Left cardiac atrium (tissue), 4 donors: ENCODE measurements at places on chromosomes 2 and 18. TPM values are rescaled to one million over a fixed set of nuclear protein-coding genes. Genes with fewer than 3 reads are reported as not detected.

RNF25 gene
- 13.6 TPM for total RNA-seq

DNA sequence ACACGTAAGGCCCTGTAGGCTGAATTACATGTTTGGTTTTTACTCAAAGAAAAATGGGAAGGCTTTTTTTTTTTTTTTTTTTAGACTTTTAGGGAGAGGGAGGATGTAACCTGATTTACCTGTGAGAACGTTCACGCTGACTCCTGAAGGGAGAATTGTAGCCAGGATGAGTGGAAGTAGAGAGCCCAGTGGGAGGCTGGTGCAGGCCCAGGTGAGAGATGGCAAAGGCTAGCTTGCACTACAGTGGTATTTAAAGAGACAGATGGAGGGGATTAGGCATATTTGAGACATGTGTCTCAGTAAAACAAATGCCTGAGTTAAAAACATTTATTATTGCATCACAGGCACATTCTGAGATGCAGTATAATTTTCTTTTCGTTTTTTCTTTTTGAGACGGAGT, 107.9 kb downstream of the CCDC85A start:
- DNase-seq: no peak

DNA sequence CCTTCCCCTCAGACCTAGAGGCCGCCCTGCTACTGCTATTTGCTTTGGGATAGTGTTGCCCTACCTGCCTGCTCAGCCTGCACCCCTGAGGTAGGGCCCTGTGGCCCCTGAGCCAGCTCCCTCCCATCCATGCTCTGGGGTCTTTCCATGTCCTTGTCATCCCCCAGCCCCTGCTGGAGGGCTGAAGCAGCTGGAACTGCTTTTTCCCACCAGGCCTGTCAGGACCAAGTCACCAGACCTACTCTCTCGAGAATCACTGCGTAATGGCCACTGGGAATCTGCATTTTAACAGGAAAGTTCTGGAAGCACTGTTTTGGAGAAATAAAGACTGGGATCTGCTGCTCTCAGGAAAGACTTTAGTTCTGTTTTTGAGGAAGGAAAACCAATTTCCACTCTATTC, 20.2 kb upstream of the SLC35F6 start:
- DNase-seq: no peak

DNA sequence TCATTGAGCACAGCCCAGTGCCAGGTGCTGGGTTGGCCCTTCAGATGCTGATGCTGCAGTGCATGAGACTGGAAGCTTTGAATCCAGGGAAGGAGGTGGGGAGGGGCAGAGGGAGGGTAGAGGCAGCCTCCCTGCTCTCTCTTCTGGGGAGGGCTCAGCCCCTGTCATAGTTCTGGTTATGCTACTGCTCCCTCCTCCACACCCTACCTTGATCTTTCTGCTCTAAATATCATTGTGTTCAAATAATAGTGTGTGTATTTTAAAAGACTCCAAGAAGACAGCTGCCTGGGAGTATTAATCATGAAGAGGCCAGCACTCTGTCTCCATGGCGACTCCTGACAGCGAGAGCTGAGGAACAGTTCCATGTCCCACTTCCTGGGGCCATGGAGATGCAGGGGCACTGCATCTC, 3.8 kb upstream of the EGR4 start:
- no peak for DNase-seq

BMP10 gene
- total RNA-seq: 0.27 TPM

DNA sequence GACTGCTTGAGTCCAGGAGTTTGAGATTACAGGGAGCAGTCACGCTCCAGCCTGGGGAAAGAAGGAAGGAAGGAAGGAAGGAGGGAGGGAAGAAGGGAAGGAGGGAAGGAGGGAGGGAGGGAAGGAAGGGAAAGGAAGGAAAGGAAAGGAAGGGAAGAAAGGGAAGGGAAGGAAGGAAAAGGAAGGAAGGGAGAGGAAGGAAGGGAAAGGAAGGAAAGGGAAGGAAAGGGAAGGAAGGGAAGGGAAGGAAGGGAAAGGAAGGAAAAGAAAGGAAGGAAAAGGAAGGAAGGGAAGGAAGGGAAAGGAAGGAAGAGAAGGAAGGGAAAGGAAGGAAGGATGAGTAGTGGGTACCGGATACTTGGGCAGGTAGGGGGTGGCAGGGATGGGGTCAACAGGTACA, 32.3 kb downstream of the GPR155 start:
- no peak for DNase-seq

SKA1 gene
- 0.21 TPM for total RNA-seq

GRCh38 chr2:47187069-47187468, 32.0 kb upstream of the STPG4 start:
- no peak for DNase-seq

DNA sequence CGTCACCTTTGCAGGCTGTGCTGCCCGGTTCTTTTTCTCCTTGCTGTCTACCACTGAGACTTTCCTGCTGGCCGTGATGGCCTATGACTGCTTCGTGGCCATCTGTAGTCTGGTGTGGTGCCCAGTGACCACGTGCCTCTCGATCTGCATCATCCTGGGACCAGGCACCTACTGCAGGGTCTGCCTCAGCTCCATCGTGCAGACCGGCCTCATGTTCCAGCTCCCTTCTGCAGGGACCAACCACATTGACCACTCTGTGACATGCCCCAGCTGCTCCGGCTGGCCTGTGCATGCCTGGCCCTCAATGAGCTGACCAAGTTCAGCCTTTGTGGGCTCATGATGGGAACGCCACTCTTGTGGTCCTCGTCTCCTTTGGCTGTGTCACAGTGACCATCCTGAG, 26.7 kb downstream of the COPS9 start:
- DNase-seq: no peak

DNA sequence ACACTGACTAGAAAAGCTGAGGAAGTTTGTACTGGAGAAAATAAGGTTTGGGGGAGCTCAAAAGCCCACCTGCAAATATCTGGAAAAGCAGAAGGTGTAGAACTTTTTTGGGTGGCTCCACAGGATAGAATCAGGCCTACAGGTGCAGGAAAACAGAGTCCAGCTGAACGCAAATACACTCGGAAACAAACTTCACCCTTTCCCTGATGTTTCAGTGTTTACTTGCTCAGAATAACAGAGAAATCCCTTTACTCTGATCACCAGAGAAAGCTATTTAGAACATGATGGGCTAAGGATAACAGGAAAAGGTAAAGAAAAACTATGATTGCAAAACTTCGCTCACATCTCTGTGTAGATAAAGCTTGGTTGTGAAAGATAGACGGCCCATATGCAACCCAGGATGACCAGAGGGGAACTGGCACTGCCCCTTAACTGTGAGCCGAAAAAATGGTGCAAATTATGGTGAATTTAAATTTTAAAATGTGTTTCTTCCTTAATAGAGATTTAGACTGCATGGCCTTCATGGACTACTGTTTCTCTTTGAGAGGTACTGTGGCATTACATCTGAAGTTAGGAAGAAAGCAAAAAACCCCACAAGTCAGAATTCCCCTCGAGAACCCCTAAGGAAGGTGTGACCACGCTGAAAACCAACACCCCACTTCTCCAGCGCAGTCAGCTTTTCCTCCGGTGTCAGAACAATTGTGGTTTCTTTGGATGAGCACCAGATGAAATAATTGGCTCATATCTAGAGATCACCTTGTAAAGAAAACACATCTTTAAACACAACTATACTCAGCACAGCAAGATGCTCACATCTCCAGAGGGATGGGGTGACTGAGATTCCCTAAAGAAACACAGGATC, 84.5 kb upstream of the TMEM247 start:
- DNase-seq: no peak

DNA sequence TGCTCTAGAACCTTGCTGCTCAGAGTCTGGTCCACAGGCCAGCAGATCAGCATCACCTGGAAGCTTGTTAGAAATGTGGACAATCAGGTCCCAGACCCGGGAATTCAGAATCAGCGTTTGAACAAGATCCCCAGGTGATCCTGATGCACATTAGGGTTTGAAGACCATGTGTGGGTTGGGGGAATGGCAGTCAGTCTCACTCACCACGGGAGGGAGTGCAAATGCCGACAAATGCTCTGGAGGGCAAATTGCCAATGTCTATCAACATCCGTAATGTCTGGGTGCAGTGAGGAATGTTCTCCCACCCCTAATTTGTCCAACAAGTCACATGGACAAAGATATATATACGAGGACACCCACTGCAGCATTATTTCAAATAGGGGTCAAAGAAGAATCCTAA, 34.5 kb downstream of the INPP5D start:
- no peak for DNase-seq

EPC2 gene
- total RNA-seq: 19.1 TPM

DNA sequence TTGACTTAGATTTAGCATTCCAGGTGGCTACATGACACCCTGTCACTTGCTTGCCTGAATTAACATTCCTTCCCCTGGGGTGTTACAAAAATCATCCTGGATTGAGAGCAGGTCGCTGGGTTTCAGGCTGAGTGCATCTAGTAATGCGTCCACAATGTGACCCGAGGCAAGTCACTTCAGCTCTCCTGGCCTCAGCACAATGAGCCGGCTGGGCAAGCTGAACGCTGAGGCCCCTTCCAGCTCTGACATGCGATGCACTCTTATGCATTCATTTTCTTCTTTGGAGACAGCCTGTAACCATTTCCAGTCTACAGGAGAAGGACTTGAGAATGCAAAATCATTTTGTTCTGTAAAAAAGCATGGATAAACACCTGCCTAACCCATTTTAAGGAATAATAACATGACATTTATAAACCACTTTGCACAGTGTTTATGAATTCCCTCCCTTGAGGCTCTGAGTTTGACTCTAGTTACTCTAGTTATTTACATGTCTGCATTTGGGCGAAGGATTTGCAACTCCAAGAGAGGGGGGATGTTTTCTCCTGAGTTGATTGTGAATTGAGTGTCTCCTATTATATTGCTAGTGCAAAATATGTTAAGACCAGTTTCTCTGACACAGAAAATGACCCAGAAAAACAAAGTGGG, 63.0 kb upstream of the CPO start:
- DNase-seq: no peak

GRCh38 chr2:118993392-118993752, 51.4 kb downstream of the MARCO start:
- no peak for DNase-seq

- DNase-seq: no peak
Observed at GRCh38 chr2:128402911-128403670, 84.4 kb upstream of the HS6ST1 start.

- no peak for DNase-seq
Observed at GRCh38 chr2:104431701-104432121, 422.2 kb upstream of the POU3F3 start.

CGREF1 gene
- 5.9 TPM for total RNA-seq

HOXD13 gene
- not detected for total RNA-seq

GKN1 gene
- total RNA-seq: not detected

GRCh38 chr18:76977684-76978232, 154.8 kb downstream of the MBP start:
- no peak for DNase-seq

RTN4 gene
- total RNA-seq: 251 TPM

CHST9 gene
- 0.44 TPM for total RNA-seq

GRCh38 chr2:11559066-11559785, 25.4 kb downstream of the GREB1 start:
- no peak for DNase-seq

GCKR gene
- total RNA-seq: 1.1 TPM

RNU2-63P gene
- not detected for total RNA-seq

PLGLB2 gene
- not detected for total RNA-seq

POMC gene
- total RNA-seq: 5.3 TPM

GRCh38 chr2:102783506-102784183, 21.8 kb downstream of the TMEM182 start:
- DNase-seq: no peak

- no peak for DNase-seq
Observed at GRCh38 chr2:139365189-139365588, 585.0 kb upstream of the NXPH2 start.

GRCh38 chr2:204824751-204825453, 279.6 kb downstream of the PARD3B start:
- DNase-seq: no peak
